Right forelimb (tissue), 1 donor: ENCODE measurements at places on chromosomes 6 and 20.

DNA sequence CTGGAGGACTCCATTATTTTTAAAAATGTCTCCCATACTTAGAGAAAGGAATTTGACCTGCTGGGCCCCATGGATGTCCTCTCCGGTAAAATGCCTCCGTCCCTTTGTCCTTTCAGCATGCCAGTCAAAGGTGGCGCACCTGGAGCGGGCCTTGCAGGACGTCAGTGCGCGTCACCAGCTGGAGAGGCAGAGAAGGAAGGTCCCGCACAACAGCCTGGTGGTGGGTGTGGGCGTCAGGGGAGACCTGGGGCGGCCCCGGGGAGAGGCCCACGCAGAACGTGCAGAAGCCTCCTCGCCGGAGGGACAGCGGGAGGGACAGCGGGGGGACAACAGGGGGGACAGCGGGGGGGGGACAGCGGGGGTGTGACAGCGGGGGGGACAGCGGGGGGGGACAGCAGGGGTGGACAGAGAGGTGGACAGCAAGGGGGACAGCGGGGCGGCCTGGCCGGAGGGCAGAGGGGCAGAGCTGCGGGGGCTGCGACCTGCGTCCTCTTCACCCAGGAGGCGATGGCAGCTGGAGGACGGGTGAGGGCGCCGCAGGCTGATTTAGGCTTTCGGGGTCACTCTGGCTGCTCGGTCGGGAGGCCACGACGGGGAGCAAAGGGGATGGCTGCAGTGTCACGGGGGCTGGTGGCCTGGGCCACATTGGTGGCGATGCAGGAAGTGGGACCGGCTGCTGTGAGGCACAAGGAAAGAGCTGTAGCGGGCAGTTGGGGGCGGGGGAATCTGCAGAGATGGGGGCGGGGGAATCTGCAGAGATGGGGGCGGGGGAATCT, 859 bp upstream of the KIF25 start:
- no peak for DNase-seq

- DNase-seq = no peak
Measured at GRCh38 chr6:81988446-81988845, 236.0 kb upstream of the TENT5A start.

- no peak for DNase-seq
Measured at GRCh38 chr6:12232339-12232738, 57.8 kb upstream of the EDN1 start.

- no peak for DNase-seq
Measured at GRCh38 chr6:64250126-64250525, 614.5 kb downstream of the PHF3 start.

DNA sequence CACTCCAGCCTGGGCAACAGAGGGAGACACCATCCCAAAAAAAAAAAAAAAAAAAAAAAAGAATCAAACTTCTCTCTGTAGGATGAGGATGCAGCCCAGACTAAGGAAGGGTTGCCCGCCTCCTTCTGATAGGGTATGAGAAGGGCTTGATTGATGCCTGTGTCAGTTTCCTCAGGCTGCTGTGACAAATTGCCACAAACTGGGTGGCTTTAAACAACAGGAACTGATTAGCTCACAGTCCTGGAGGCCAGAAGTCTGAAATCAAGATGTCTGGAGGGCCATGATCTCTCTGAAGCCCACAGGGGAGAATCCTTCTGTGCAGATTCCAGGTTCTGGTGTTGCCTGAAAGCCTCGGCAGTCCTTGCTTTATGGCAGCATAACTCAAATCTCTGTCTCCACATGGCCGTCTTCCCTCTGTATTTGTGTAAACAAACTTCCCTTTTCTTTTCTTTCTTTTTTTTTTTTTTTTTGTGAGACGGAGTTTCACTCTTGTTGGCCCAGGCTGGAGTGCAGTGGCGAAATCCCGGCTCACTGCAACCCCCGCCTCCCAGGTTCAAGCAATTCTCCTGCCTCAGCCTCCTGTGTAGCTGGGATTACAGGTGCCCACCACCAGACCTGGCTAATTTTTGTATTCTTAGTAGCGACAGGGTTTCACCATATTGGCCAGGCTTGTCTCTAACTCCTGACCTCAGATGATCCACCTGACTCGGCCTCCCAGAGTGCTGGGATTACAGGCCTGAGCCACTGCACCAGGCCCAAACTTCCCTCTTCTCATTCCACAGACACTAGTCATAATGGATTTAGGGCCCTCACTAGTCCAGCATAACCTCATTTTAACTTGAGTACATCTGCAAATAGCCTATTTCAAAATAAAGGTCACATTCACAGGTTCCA, 11.2 kb upstream of the CDK19 start:
- DNase-seq = no peak

DNA sequence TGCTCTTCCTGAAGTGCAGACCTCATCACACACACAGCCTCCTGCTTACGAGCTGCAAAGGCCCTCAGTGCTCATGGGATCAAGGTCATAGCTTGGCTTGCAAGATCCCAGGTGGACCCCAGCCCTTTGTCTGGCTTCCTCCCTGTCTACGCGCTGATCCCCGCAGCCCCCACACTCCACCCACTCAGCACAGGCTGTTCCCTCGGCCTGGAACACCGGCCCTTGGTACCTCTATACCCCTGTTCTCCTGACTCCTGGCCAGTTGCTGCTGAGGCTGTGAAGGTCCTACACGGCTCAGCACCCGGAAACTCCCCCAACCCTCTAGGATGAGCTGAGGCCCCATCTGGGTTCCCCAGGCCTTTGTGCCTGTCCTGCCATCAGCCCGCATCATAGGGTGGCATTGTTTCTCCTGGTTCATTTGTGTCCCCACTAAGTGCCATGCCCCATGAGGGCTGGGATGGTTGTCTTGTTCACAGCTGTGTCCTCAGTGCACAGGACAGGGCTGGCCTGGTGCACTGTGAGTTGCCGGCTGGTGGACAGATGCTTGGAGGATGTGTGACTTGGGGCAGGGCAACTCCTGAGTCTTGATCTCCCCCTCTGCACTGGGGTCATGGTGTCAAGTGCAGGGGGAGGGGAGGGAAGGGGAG, 57.0 kb downstream of the ADNP start:
- no peak for DNase-seq

- DNase-seq = no peak
Measured at GRCh38 chr20:22453244-22454080, 130.9 kb downstream of the FOXA2 start.

- DNase-seq = peak; percentile 48
Measured at GRCh38 chr20:38447251-38447661, 12.1 kb upstream of the SNHG17 start.

GRCh38 chr20:2385026-2385425, 4.3 kb downstream of the TGM6 start:
- no peak for DNase-seq

- no peak for DNase-seq
Measured at GRCh38 chr20:607476-607875, 2.6 kb downstream of the TCF15 start.

GRCh38 chr20:4725263-4725550, 3.5 kb downstream of the PRND start:
- no peak for DNase-seq

DNA sequence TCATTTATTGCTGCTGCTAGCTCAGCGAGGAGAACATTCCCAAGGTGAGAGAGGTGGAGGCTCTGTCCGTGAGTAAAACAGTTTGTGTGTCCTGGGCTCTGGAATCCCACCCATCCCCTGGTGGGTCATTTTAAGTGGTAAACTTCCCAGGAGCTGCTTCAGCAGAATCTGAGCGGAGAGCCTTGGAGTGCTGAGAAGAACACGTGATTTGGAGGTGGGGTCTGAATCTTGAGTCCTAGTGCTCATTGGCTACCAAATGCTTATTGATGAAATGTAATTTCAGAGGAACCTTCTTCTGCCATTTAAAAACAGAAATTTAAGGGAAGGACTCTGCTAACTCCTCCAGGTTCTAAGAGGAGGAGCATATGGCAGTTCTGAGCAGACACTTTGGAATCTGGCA, 132.4 kb downstream of the CDH26 start:
- no peak for DNase-seq

DNA sequence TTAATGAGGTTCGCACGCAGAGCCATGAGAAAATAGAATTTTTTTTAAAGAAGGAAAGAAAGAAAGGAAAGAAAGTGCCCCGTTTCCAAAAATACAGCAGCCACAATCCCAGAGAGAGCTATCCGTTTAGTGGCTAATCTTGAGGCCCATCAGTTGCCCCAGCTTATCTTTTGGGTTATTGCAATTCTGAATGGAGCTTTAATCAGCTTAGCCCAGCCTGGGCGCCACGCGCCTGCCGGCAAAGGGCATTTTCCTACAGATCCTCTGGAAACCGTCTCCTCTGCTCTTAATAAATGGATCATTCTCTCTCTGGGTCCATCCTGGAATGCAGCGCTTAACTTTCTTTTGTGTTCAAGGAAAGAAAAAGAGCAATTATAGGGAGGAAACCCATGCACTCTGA, 413.3 kb downstream of the MAFB start:
- DNase-seq = no peak

DNA sequence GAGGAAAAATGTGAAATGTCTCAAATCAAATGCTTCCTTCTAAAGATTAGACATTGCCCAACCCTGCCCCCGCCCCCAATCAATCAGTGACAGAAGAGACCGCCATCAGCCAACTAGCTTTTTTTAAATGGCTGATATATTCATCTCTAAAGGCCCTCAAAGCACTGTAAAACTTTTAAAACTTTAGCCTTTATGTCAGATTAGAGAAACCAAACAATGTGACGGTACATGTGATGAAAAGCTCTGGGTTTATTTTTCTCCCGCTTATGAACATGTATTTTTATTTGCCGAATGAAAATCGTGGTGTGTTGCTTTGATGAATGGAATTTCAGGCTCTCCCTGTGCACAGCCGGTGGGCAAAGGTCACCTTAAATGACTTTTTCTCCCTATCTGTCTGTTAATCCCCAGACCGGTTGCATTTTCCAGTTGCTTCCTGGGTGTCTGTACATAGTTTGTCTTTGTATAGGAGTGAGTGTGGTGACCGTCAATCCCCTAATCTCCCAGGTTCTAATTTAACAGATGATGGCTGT, 38.5 kb downstream of the TBC1D7 start:
- no peak for DNase-seq

- no peak for DNase-seq
Measured at GRCh38 chr6:105514306-105514705, 111.4 kb upstream of the PREP start.

- DNase-seq = no peak
Measured at GRCh38 chr6:35161266-35161665, 20.1 kb upstream of the TCP11 start.

DNA sequence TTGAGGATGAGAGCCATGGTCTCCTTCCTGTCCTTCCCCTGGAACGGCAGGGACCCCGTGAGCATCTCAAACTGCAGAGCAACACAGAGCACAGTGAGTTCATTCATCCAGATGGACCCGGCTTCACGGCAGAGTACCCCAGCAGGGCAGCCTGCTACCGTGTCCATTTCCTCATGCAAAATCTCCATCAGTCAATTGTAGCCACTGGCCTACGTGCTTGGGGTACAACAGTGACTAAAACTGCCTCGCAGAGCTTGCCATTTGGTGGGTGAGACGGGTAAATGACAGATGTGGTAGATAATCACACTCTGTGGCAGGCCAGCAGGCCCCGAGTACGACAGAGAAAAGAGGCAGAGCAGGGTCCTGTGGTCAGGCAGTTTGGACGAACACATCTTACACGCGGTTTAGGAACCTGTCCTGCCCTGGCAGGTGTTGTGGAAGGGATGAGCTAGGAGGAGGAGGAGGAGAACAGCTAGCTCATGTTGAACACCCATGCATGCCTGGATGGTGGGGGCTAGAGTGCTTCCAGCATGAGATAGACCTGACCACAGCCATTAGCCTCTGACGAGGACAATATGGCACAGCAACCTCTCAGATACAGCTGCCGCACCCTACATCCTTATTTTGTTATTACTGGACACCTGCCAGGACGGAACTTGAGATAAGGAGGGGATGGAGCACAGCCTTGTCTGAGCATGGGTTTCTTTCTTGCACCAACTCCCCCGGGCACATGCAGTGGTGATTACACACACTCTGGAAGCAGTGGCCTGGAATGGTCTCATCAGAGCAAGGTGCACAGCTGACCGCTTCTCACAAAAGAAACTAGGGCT, 95.6 kb downstream of the RAMACL start:
- no peak for DNase-seq

DNA sequence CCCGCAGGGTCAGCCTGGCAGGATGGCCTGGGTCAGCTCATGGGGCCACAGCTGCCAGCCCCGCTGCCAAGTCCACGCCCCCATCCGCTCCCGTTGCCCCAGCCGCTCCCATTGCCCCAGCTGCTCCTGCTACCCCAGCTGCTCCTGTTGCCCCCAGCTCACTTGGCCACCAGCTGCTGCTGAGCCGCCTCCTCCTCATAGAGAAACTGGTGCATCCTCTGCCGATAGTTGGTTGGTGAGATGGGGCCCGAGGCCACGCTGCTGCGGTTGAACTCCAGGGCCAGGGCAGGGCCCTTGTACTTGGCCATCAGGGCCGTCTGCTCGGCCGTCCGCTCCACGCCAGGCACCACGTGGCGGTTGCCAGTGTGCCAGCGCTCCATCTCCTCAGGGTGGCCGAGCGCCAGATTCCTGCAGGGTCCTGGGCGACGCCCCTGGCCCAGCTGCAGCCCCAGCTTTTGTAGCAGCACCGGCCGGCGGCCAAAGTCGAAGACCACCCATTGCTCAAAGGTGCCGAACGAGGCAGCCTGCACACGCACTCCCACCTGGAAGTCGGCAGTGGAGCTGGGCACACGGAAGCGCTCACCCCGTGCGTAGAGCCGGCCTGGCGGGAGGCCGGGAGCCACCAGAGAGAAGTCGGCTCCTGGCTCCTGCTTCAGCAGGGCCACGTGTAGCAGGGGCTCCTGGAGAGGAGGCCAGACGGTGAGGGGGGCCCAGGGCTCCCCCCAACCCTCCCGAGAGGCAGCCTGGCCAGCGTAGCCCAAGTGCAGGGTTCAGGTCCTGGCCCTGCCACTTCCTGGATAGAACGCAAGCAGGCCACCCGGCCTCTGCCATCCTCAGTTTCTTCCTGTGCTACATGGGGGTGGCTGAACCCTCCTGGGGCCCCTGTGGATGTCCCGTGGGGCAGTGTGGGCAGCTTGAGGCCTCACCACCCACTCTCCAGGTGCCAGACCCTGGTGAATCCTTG, 4.8 kb downstream of the HELZ2 start:
- no peak for DNase-seq

GRCh38 chr6:52647199-52647598, 23.7 kb upstream of the TMEM14A start:
- DNase-seq = no peak

DNA sequence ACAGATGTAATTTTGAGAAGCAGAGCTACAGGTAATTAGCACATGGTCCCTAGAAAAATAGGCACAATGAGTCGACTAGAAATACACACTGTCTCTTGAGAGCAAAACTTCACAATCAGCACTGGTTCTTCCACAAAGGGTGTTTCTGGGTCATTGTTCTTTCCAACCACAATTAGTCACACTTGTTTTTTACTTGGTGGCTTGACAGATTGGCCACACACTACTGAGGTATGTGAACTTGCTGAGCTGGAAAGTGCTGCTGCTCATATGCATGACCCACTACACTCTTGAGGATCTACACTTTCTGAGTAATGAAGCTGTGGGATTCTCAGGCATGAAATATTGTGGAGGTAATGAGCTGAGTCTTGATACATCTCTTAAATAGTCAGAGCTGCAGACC, 347.7 kb downstream of the BCKDHB start:
- no peak for DNase-seq

- no peak for DNase-seq
Measured at GRCh38 chr6:9537381-9537780, 877.5 kb downstream of the TFAP2A start.

- no peak for DNase-seq
Measured at GRCh38 chr6:30834646-30835045, 49.7 kb upstream of the DDR1 start.

- no peak for DNase-seq
Measured at GRCh38 chr6:9576521-9576920, 838.4 kb downstream of the TFAP2A start.

- DNase-seq = no peak
Measured at GRCh38 chr6:86031713-86032112, 389.0 kb upstream of the SYNCRIP start.
